ENCODE measurements at places on chromosomes 13 and 19.

DNA sequence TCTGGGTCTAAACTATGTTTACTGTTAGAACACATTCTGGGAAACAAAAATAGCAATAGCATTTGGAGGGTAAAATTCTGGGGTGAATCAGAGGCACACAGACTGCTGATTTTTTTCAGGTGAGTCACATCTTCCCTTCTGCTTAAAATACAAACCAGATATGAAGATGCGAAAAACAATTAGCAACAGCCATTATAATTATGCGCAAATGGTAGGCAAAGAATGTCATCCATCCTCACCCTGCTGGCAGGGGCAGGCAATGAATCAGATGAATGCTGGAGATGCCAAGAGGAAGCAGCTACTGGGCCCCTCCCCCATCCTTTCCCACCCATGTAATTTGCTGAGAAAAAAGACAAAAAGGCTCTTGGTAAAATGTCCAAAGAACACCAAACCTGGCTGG is 282.9 kb downstream of the KLF5 start:
- no peak for DNase-seq

GRCh38 chr13:69737129-69737935 is 370.3 kb upstream of the ATXN8OS start:
- DNase-seq = no peak

DNA sequence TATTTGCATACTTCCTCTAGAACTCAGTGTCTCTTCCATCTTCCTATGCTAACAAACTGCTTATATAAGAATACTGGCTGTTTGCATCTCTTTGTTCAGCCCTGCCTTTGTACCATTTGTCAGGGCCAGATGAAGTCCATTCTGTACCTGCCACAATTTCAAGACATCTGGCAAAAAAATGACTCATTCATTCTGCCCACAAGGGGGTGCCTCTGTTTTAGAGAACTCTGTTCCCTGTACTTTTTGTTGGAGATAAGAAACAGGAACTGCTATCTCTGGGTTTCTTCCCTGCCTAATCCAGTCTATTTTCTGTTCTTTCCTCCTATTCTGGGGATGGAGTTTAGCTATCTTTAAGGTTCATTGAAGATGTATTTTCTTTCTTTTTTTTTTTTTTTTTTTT is 23.0 kb downstream of the ZNF568 start:
- no peak for DNase-seq

GRCh38 chr19:2059422-2060201 is 8.6 kb upstream of the MKNK2 start:
- no peak for DNase-seq

- no peak for DNase-seq
Observed at GRCh38 chr13:100203696-100204367, 114.9 kb downstream of the PCCA start.

- DNase-seq = no peak
Observed at GRCh38 chr19:18363787-18364186, 22.2 kb upstream of the GDF15 start.

Data from T-helper 9 cell (primary cell).